ENCODE measurements at places on chromosomes 7 and 10. TPM values are rescaled to one million over a fixed set of nuclear protein-coding genes. Genes with fewer than 3 reads are reported as not detected.

GRCh38 chr7:142196066-142196840, 61.6 kb downstream of the PRSS58 start:
- DNase-seq: no peak

- DNase-seq: no peak
Measured at GRCh38 chr7:33421429-33421828, 292.1 kb downstream of the BBS9 start.

The SLC26A4 gene
- 0.36 TPM for total RNA-seq

DNA sequence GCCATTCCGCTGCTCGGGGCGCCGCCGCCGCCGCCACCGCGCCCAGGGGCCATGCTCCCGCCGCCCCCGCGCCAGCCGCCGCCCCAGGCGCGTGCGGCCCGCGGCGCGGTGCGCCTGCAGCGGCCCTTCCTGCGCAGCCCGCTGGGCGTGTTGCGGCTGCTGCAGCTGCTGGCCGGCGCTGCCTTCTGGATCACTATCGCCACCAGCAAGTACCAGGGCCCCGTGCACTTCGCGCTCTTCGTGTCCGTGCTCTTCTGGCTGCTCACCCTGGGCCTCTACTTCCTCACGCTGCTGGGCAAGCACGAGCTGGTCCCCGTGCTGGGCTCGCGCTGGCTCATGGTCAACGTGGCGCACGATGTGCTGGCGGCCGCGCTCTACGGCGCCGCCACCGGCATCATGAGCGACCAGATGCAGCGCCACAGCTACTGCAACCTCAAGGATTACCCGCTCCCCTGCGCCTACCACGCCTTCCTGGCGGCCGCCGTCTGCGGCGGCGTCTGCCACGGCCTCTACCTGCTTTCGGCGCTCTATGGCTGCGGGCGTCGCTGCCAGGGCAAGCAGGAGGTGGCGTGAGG, 383 bp downstream of the MARVELD1 start:
- DNase-seq: peak; percentile 88

DNA sequence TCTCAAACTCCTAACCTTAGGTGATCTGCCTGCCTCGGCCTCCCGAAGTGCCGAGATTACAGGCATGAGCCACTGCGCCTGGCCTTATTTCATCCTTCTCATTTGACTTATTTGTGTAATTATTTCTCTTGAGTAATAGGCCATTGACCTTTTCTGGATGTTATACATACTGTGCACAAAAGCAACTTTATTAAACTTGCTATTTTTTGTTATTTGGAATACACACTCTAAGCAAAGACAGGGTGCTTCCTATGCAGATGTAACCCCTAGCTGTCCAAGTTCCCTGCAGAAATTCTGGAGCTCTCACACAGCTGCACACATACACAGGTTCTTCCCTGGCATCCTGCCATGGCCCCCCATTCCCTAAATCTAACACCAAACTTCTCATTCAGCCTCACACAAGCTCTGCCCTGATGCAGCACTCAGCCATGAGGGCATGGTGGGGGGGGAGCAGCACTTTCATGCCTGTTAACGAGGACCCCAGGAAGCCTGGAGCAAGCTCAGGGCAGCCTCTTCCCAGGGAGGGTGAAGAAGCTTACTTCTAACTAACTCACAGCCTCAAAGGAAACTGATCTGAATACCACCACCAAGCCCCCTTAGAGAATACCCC, 33.2 kb downstream of the SH3PXD2A start:
- no peak for DNase-seq

DNA sequence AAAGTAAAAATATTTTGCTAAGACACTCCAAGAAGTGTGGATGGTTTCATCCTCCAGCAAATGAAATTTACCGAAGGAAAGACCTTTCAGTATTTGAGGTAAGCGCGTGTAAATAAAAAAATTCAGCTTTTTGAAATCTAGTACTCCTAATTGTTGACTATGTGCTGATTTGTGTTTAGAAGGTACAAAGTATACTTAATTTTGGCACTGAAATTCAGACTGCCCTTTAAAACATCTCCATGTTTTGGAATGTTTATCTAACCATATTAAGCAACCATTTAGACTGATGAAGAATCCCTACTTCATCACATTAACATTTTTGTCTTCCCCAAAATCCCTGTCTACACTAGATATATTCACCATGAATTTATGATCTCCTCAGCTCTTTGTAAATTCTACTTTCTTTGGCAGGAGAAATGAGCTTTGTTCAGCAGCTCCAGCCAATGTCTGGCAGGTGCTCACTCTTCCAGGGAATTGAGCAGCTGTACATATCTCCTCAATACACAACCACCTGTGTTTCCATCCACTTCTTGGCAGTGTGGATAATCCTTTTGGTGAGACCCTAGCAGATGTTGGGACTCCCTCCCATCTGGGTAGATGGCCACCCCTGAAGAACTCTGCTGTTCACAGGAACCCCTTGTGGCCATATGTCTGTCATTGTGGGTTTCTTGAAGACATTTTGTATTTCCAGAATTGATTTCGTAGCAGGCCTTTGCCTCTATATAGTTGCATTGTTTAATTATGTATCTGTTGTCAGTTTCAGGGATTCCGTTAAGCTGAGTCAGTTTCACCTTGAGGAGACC, 129.4 kb upstream of the SAMD8 start:
- DNase-seq: no peak

DNA sequence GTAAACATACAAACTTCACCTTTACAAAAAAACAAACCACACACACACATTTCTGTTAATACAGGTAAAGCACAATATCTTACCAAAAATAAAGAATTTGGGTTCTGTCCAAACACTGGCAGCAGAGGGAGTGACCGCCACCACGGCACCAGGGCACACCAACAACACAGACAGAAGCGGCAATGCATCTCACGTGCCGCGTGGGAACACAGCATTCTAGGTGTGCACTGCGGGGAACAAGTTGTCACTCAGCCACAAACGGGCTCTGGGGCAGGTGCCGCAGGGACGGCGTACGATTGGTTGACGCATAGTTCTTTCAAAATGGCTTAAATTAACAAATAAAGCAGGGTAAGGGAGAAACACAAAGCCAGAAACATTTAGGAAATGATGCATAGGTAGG, 22.3 kb downstream of the PDGFA start:
- peak; percentile 39 for DNase-seq

DNA sequence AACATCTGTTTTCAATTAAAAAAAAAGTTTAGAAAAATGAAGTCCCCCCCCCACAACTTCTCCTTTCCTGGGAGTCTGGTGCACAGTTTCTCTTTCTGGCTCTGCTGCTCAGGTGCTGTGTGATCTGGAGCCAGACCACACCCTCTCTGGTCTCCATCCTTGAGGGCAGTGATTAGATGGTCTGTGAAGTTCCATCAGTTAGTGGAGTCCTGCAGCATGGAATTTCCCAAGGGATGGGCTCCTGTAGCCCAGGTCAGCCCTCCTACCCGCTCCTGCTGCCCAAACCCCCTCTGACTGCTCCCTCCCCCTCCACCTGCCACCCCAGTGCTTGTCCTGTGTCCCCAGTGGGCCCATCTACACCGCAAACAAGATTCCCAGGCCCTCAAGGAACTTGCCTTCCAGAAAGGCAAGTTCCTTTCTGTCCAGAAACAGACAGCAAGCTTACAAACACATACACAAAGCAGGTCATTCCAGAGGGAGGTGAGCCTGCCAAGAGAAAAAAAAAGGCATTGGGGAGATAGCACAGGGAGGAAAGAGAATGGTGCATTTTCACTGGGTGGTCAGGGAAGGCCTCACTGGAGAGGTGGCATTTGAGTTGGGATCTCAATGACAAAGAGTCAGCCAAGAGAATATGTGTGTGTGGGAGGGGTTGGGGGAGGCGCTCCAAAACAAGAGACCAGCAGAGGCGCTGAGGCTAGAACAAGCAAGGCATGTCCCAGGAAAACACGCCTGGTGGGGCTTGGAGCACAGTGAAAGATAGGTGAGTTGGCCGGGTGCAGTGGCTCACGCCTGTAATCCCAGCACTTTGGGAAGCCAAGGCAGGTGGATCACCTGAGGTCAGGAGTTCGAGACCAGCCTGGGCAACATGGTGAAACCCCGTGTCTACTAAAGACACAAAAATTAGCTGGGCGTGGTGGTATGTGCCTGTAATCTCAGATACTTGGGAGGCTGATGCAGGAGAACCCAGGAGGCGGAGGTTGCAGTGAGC, 49.5 kb upstream of the SLC29A3 start:
- no peak for DNase-seq

GRCh38 chr10:118562851-118563250, 32.6 kb downstream of the PRLHR start:
- no peak for DNase-seq

DNA sequence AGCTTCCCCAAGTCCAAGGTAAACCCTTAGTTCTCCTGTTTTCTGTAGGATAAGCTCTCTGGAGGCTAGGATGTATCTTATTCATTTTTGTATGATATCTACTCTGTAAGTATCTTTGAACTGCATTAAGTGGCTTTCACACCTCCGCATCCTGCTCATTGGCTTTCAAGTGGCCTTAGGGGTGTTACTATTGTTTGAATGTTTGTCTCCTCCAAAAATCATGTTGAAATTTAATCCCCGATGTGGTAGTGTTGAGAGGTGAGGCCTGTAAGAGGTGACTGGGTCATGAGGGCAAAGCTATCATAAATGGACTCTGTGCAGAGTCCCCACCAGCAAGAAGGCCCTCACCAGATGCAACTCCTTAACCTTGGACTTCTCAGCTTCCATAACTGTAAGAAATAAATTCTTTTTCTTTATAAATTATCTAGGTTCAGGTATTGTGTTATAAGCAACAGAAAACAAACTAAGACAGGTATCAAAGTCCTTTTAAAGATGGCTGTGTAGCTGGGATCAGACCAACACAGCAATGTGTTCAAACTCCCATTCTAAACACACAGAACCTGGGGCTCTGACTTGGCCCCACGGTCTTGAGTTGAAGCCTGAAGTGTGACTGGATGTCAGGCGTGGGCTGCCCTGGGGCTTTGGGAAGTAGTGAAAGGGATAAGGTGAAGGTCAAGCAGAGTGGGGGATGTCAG, 25.9 kb downstream of the TBXAS1 start:
- no peak for DNase-seq

DNA sequence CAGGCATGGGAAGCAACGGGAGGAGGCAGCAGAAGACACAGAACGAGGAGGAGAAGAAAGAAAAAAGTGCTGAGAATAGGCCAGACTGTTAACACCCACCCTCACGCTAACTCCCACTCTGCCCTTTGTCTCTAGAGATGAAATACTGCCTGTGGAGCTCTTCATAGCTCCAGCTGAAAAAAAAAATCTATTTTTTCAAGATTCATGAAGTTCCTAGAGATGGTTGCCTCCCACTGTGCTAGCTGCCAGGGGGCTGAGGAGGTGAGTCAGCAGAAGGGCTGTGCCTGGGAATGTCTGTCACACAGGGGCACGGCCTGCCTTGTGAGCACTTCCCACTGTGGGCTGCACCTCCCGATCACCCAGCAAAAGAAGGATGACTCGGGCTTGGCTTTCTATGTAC, 144.5 kb downstream of the RNF216 start:
- peak; percentile 88 for DNase-seq

The HIPK2 gene
- total RNA-seq: 7.8 TPM

DNA sequence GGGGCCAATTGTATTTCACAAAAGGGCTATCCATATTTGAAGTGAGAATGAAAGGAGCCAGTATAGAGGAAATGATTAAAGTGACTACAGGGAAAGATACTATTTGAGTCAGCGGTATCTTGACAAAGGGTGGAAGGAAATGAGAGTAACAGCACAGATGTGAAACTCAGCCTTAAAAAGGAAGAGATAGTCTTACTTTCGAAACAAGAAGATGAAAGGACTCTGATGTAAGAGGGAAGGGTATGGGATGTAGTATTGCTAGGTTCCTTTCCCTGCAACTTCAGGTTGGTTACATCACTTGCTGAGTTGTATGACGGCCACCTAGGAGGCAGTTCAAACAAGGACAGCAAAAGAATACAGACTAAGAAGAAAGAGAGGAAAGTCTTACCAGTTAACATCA, 13.7 kb downstream of the CISD1 start:
- no peak for DNase-seq

- no peak for DNase-seq
Measured at GRCh38 chr10:129631006-129631405, 164.0 kb downstream of the MGMT start.

DNA sequence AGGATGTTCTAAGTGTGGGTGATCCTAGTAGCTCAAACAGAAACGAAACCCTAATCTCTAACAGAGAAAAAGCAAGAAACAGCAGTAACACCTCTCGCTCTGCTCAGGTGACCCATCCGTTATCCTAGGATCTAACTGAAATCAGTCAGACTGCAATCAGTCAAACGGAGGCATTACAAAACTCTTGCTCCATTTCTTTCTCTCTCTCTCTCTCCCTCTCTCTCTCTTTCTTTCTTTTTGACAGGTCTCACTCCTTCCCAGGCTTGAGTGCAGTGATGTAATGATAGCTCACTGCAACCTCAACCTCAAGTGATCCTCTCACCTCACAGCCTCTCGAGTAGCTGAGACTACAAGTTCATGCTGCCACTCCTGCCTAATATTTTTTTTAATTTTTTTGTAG, 1283.5 kb upstream of the CELF2 start:
- no peak for DNase-seq

DNA sequence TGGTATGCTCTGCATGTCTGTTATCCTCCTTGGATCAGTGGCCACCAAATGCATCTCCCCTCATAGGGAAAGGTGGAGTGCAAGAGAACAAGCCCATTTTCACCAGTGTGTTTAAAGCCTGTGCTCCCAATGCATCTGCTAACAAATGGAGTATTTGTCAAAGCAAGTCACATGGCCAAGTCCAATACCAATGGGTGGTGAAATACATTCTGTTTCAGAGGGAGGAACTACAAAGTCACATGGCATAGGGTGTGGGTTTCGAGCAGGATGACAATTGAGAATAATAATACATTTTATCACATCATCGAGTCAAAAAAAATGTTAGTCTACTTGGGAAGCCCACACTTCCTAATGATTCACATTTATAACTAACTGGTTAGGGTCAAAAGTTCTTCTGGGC, 62.7 kb downstream of the SUGCT start:
- DNase-seq: no peak

The NKX2-3 gene
- total RNA-seq: 32.4 TPM

- DNase-seq: no peak
Measured at GRCh38 chr10:99913831-99914235, 95.9 kb downstream of the DNMBP start.

DNA sequence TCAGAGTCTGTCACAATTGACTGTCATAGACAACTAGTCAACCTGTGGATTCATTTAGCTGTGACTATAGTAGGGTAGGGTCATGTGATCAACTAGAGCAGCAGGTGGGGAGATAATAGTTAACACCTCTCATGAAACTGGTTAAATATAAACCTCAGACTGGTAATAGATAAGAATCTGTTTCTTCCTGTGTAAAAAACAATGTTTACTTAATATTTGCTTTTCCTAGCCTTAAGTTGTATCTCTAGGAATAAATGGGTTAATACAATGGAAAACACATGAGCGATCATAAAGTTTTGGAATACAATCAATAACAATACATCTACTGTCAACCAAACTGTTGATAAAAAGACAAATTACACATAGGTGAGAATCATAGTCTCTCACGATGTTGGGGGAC, 43.4 kb upstream of the ITGB8 start:
- no peak for DNase-seq

GRCh38 chr10:113213035-113213434, 263.0 kb downstream of the TCF7L2 start:
- DNase-seq: no peak

DNA sequence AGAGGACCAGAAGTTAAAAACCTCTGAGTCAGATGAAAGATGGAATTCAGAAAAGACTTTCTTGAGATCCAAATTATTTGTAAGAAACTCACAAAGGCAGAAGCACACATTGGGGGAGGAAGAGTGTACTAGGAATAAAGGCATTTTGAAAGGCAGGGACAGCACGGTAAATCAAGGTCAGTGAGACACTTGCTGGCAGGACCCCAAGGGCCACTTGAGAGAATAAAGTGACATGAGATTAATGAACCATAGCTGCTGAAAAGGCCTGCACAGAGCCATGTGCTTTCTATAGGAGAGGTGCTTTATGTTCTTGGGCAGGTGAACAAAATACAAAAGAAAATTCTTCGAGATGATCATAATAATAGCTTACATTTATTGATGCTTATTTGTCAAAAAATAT, 929.9 kb upstream of the MBL2 start:
- DNase-seq: no peak
